ENCODE measurements at places on chromosomes 5 and 9.

GRCh38 chr5:36908544-36909260 lies 32.1 kb downstream of the NIPBL start:
- no peak for DNase-seq

DNA sequence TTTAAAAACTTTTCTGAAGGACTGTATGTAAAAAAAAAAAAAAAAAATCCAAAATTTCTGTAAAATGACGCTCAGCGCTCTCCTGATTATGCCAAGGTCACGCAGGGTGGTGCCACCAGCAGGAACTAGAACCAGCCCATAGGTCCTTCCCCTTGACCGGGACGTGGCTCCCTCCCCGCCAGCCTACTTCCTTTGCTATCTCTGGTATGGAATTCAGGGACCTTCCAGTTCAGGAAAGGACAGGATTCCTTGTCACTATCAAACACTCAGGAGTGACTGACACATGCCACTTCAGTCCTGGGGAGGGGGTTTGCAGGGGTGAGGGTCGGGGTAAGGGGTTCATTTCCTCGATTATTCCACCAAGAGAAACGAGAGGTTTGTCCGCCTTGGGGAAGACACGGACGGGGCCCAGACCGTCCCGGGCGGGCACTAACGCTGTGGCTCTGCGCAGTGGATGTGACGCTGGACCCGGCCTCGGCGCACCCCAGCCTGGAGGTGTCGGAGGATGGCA lies 18.8 kb downstream of the BTNL9 start:
- no peak for DNase-seq

DNA sequence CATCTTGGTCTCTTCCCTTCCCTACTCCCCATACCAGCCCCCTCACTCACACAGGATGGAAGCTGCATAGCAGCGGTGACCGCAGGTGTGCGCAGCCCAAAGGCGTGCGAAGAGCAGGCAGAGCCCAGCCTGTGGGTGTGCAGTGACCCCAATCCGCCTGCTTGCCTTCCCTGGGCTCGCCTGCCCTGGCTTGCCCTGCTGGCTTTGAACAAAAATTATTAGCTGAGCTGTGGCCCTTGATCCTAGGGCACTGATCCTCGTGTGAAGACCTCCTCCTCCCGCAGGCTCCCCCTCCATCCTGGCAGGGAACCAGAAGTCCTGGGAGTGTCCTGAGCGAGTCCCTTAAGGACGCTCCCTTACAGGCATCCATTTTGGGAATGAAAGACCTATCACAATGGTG lies 31.9 kb downstream of the MORN5 start:
- no peak for DNase-seq

- DNase-seq: no peak
Measured at GRCh38 chr5:87770601-87771121, 357.9 kb upstream of the CCNH start.

DNA sequence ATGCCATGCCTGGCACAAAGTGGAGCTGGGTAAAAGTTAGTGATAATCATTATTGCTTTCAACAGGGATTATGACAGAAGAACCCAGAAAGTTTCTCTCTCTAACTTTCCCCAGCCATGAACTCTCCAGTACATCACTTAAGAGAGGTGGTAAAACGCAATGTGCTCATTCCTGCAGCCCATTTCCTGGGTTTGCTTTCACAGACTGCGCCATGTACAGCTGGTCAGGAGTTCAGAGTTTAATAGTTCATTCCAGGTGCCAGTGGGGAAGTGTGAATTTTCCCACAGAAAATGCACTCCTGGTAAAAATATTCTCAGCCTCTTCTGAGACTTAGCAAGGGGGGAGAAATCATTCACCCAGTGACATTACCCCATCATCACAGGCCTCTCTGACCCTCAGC lies 35.5 kb downstream of the ADAM19 start:
- no peak for DNase-seq

- DNase-seq: no peak
Measured at GRCh38 chr5:76874088-76874581, 24.3 kb downstream of the S100Z start.

GRCh38 chr5:136192015-136192525 lies 892 bp downstream of the SMIM32 start:
- no peak for DNase-seq

GRCh38 chr9:129177443-129177790 lies 644 bp downstream of the IER5L start:
- no peak for DNase-seq

- DNase-seq: no peak
Measured at GRCh38 chr5:72291601-72292000, 28.4 kb downstream of the MRPS27 start.

DNA sequence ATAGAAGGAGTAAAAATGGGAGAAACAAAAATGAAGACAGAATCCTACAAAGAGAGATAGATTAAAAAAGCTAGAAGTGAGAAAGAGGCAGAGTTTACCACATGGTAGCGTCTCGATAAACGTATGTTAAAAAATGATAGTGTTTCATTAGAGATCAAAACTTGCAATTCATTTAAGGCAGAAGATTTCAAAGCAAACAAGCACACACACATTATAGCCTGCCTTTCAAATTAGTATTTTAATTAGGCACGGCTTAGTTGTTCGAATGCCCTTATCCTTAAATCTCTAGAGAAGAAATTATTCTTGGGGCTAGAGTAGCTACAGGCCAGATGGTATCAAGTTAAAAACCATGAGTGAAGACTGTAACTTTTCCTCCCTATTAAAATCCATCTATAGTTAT lies 6.0 kb downstream of the STOM start:
- no peak for DNase-seq

- no peak for DNase-seq
Measured at GRCh38 chr9:71763832-71764231, 4.5 kb downstream of the CEMIP2 start.

GRCh38 chr5:123699571-123699970 lies 187.6 kb downstream of the CSNK1G3 start:
- DNase-seq: no peak

DNA sequence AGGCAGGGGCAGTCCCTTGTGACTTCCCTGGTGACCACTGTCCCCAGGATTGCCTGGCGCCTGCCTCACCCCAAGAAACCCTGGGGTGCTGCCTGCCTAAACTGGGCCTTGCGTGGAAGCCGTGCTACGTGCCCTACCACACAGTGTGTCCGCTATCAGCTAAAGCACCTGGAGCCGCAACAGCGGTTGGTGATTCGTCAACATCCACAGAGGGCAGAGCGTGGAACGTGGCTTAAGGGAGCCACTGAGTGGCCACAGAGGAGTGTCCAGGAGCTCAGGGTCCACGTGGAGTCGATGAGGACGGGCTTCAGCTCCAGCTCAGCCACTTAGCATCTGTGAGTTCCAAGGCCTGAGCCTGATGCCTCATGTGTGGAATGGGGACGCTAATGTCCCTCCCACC lies 25.3 kb downstream of the LAMC3 start:
- no peak for DNase-seq

DNA sequence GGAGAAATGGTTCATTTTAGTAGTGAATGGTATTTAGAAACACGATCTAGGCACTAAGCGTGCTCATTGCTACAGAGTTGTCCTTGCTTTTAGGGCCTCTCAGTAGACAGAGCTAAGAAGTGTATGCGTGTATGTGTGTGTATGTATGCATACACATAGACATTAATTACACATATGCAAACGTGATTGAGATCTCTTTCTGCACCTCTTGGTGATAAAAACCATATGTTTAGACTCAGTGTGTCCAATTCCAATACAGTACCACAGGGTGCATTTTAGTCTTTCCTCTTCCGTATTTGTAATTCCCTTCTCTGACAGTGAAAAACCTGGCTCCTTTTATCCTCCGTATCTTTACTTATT lies 13.1 kb downstream of the TRIO start:
- no peak for DNase-seq

DNA sequence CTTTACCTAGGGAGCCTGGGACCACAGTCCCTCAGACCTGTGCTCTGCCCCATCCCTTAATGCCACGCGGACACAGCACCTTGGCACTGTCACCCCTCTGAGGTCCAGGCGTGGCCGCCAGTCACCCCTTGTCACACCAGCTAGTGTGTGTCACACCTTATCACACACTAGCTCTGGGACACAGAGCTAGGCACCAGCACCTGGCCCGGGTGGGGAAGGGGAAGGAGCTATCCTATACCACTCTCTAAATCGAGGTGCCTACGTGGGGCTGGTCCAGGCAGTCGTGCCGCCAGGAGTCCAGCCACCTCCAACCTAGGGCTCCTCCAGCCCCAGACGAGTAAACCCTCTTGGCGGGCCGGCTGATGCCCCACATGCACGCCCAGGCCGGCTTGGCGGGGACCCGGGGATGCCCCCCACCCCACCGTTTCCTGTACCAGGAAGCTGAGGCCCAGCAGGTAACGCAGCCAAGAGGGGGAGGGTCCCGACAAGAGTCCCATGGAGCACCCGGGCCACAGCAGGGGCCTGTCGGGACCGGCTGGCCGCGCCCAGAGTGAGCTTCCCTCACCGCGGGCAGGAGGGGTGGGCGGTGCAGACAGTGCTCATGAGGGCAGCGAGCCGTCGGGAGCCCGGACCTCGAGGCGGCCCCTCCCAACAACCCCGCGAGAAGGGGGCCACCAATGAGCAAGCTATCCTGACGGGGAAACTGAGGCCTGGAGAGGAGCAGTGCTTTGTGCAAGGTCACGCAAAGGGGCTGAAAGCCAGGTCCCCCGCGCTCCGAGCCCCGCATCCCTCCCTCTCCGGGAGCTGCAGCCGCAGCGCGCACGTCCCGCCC lies 550 bp downstream of the CORO2A start:
- no peak for DNase-seq

DNA sequence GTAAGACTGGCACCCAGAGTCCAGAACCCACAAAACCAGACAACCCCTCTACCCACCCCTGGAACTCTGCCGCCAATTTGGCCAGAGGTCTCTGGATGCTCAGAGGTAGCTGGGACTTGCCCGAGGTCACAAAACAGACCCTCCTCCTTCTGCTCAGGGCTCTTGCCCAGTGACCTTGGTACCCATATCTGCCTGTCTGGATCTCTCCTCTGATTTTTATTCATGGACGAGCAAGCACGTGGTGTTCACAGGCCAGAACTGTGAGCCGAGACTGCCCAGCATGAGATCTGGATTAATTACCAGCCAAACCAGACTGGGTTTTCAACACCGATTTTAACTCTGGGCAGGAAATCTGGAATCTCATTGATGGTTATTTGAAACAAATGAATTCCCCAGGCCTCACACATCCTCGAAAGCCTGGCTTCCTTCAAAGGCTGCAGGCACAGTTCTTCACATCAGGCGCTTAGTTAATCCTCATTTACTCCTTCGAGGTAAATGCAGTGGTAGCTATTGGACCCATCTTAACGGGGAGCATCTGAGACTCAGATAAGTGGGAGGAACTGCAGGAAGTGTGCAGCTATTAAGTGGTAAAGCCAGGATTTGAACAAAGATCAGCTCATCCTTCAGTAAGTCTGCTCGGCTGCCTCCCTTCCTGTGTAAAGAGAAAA lies 21.4 kb downstream of the COL27A1 start:
- no peak for DNase-seq

- DNase-seq: no peak
Measured at GRCh38 chr9:108672475-108673190, 183.2 kb downstream of the ACTL7B start.

DNA sequence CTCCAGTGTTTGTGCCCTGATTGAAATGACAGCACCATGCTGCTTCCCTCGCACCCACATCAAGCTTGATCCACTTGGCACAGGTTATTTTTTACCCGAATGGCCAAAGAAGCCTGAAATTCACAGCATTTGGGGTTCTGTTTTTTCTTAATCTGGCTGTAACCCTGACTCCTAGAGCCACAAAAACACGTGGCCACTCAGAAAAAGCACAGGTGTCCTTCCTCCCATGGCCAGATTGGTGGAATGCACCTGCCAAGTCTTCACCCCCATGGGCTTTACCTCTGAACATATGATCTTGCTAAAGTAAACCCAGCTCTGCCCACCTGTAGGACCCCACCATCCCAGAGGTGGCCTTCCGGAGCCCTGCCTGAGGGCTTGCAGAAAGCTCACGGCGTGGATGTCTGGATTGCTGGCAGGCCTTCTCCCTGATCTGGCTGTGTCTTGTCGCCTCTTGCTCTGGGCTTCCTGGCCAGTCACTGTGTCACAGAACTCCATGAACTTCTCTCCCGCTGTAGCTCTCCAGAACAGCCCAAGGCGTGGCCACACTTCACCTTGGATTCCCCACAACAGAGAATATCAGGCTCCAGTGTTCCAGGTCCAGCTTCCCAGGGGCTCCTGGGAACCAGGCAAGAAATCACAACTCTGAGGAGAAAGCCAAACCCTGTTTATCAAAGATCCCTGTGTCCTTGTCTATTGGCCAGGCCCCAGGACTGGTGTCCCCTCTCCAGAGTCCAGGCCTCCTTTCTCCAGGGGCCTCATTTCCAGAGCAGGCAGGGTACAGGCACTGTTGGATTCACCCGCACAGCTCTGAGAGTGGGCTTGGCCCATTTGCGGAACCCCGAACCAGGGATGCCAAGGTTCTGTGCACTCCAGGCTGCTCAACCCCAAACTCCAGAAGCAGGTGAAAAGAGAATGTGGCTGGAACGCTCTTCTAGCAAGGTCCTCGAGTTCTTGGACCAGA lies 272.5 kb downstream of the SYK start:
- no peak for DNase-seq

- no peak for DNase-seq
Measured at GRCh38 chr9:15163931-15164330, 143.1 kb downstream of the TTC39B start.

DNA sequence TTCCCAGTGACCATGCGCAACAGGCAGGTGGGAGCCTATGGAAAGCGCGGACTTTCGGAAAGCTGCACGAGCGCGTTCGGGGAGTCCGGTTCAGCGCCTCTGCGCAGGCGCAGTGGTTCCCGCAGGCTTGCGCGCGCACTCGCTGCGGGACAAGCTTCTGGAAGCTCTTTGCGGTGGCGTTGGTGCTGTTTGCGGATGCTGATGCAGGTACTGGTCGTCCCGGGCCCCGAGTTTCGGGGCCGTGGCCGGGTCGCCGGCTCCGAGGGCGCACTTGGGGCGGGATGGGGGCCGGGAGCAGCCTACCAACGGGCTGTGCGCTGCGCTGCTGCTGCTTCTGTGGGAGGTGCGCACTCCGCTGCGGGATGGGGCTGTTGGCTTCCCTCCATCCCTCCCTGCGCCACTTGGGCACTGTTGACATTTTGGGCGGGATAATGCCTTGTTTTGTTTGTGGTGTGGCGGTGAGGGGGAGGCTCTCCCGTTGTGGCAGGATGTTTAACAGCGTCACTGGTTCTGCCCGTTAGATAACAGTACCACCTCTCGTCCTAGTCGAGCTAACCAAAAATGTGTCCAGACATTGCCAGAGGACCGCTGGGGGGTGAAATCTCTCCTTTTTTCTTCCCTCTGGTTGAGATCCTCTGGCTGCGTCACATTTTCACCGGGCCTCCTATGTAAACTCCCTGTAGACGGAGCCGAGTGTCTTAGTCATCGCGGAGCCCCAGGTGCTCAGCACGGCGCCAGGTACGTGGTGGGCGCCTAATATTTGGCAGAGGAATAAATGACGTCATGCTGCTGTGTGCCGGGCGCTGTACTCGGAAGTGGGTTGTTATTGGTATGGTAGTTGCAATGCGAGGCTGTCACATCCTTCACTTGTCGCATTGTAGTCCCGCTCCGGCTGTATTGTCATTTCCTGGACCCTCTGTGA lies at the start of gene ZNF483:
TSS of gene ZNF483 (plus strand) at position 124 of the 922 bp plus-strand sequence. CDS start 2,217 bp downstream, outside the sequence.
- peak; percentile 40 for DNase-seq

GRCh38 chr9:6876195-6876894 lies 118.6 kb downstream of the KDM4C start:
- no peak for DNase-seq
